ENCODE measurements at places on chromosomes 16 and 17. TPM values are rescaled to one million over a fixed set of nuclear protein-coding genes. Genes with fewer than 3 reads are reported as not detected.

The DDX42 gene
- total RNA-seq, result 182 TPM

DNA sequence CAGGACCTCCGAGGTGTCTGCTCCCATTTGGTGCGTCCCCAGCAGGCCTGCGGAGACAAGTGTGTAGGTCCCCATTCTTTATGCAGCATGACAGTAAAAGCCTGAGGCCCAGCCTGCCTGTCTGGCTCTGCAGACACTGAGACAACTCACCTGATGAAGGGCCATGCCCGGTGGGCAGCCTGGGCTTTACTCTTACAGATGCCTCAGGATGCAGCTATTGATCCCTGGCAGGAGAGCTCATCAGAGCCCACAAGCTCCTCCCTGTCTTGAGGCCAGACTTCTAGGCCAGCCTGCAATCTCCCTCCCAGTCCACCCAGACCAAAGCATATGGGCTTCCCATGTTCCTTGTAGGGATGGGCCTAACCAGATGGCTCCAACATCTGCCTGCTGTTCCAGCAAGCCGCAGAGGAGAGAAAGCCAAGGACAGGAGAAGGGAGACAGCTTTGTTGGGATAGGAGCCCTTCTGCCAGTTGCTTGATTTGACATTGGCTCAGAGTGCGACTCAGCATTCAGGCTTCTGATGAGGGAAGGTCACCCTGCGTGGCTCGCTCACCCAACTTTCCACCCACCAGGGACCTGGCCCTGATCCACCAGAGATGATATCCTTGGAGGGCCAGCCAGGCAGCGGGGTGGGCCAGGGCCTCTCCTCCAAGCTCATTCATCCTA is 87.5 kb downstream of the SOCS1 start:
- H3K4me3 ChIP-seq, result no peak overlapping the region
- peaks cover 63% of the 10 kb centered on the region for H3K36me3 ChIP-seq
- no peak for DNase-seq
- peaks cover 6% of the 10 kb centered on the region for H3K4me1 ChIP-seq
- H3K27me3 ChIP-seq, result no peaks in the 10 kb centered on the region
- H3K27ac ChIP-seq, result no peak overlapping the region

The TNP2 gene
- total RNA-seq, result not detected

The MRC2 gene
- 14.6 TPM for total RNA-seq

DNA sequence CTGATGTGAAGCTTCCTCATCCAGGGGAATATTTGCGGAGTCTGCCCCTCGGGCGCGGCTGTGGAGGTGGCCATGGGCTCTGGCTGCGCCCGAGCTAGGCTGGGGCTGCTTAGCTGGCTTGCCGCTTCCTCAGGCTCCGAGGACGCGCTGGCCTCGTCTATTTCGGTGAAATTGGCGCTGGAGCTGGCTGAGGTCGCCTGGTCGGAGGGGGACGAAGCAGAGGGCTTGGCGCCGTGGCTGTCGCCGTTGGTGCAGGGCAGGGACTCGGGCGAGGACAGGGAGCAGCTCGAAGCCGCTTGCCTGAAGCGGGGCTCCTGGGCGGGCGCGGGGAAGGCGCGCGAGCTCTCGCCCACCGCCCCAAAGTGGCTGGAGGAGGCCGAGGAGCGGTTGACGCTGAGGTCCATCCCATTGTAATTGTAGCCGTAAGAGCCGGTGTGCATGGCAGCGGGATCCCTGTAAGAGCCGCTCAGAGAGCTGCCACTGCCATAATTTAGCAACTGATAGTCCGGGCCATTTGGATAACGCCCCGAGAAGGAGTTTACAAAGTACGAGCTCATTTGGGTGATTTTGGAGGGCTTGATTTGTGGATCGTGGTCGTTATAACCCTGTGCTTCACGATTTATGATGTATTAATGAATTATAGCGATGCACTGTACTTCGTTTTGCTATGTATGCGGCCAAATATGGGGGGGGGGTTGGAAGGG is at the start of gene HOXB5:
Gene HOXB5, minus strand, starts transcription at position 654 of the 704 bp plus-strand sequence. Its CDS starts 97 bp downstream, at position 557.
- peak within 1 kb of the TSS; percentile 93 for H3K27ac ChIP-seq
- no peak for DNase-seq
- peaks cover 47% of the 10 kb centered on the region for H3K4me1 ChIP-seq
- H3K4me3 ChIP-seq, result peak within 1 kb of the TSS; percentile 44
- peaks cover 85% of the 10 kb centered on the region for H3K27me3 ChIP-seq

GRCh38 chr16:9248162-9248561 is 156.7 kb downstream of the HAPSTR1 start:
- no peak overlapping the region for H3K4me3 ChIP-seq
- H3K27me3 ChIP-seq, result no peaks in the 10 kb centered on the region
- no peaks in the 10 kb centered on the region for H3K36me3 ChIP-seq
- no peaks in the 10 kb centered on the region for H3K4me1 ChIP-seq
- DNase-seq, result no peak

- no peaks in the 10 kb centered on the region for H3K4me1 ChIP-seq
- no peaks in the 10 kb centered on the region for H3K27me3 ChIP-seq
- DNase-seq, result no peak
These were observed 163.7 kb downstream of the CYB561 start for GRCh38 chr17:63282455-63282854.

DNA sequence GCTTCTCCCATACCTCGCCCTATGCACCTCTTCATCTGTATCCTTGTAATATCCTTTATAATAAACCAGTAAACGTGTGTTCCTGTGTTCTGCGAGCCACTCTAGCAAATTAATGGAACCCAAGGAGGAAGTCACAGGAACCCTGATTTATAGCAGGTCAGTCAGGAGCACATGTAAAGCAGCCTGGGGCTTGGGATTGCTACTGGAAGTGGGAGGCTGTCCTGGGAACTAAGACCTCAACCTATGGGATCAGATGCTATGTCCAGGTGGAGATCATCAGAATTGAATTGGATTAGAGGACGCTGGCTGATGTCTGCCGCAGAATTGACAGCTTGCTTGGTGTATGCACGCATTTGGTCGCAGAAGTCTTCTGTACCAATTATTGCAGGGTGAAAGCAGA is 15.7 kb downstream of the WNT3 start:
- H3K36me3 ChIP-seq, result no peaks in the 10 kb centered on the region
- no peaks in the 10 kb centered on the region for H3K27me3 ChIP-seq
- no peak overlapping the region for H3K4me3 ChIP-seq
- DNase-seq, result no peak
- H3K27ac ChIP-seq, result no peak overlapping the region
